ENCODE measurements at places on chromosomes 12 and 14. TPM values are rescaled to one million over a fixed set of nuclear protein-coding genes. Genes with fewer than 3 reads are reported as not detected.
A peak's percentile ranks its signal among the peaks of the same experiment; 100 is the strongest.

DNA sequence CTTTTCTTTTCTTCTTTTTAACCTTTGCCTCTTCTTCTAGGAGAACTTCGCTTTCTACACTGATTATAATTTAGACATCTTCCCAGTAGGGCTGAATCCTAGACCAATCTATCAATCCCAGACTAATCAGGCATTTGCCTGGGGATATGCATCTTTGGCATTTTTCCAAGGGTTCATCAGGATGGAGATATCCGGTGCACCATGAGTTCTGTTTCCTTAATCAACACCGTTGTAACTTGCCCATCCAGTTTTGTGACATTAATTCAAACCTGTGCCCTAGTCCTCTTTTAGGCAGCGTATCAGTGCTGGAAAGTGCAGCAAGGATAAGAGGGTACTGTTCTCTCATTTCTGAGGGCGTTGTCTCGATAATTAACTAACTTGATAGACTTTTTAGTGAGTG lies 617 bp upstream of the MGP start:
- H3K4me1 ChIP-seq, result peaks cover 17% of the 10 kb centered on the region
- H3K27me3 ChIP-seq, result no peaks in the 10 kb centered on the region
- no peaks in the 10 kb centered on the region for H3K36me3 ChIP-seq

- no peaks in the 10 kb centered on the region for H3K27me3 ChIP-seq
- H3K4me3 ChIP-seq, result no peak overlapping the region
- H3K27ac ChIP-seq, result no peak overlapping the region
- H3K4me1 ChIP-seq, result peaks cover 2% of the 10 kb centered on the region
- DNase-seq, result peak; percentile 85
These were observed 16.7 kb downstream of the KMT2D start for GRCh38 chr12:49043856-49044258.

Gene C12orf57
- 242 TPM for total RNA-seq

GRCh38 chr12:109605016-109605415 lies 31.4 kb downstream of the MVK start:
- no peak overlapping the region for H3K4me3 ChIP-seq
- H3K4me1 ChIP-seq, result no peaks in the 10 kb centered on the region
- H3K27me3 ChIP-seq, result peaks cover 13% of the 10 kb centered on the region
- no peak for DNase-seq

DNA sequence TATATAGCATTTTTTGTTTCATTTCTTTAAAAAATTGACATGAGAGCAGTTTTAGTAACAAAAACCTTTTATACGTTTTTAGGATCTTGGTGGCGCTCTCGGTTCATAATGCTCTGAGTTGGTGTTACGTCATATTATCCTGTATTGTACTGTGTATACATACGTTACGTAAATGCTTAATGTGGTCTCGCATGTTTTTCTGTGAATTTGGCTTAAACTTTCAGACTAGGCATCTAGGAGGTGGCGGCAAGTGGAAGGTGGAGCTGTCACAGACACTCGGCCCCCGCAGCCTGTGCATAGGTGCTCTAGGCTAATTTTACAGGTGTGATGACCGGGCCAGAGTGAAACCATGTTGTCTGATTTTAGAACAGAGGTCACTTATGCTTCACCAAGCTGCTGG lies 60.0 kb downstream of the PPP2R5C start:
- peaks cover 85% of the 10 kb centered on the region for H3K4me1 ChIP-seq
- H3K36me3 ChIP-seq, result peaks cover 42% of the 10 kb centered on the region
- peak overlapping the region; percentile 98 for H3K27ac ChIP-seq

- peaks cover 8% of the 10 kb centered on the region for H3K36me3 ChIP-seq
- no peak overlapping the region for H3K4me3 ChIP-seq
- no peak overlapping the region for H3K27ac ChIP-seq
These were observed 15.0 kb downstream of the KCTD10 start for GRCh38 chr12:109461846-109462756.

DNA sequence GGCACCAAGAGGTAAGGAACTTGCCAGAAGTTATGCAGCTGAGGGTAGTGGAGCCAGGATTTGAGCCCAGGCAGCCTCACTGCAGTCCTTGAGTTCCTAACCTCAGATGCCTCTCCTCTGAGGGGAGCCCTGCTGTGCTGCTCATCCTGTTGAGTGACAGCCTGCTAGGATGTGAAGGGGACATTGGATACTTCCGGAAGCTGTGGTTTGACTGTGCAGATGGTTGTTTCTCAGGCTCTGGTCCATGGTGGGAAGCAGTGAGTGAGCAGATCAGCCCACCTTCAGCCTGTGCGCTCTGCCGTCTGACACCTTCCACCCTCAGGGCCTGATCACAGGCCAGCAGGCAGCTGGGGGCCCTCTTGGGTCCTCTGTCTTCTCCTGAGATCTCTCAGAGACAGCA lies 253.2 kb downstream of the CACNA1C start:
- no peak for DNase-seq
- H3K4me1 ChIP-seq, result no peaks in the 10 kb centered on the region
- no peak overlapping the region for H3K4me3 ChIP-seq

GRCh38 chr14:32202491-32202997 lies 525 bp downstream of the RNU6-8 start:
- H3K27ac ChIP-seq, result peak overlapping the region; percentile 99
- no peaks in the 10 kb centered on the region for H3K36me3 ChIP-seq
- DNase-seq, result no peak
- H3K4me1 ChIP-seq, result peaks cover 40% of the 10 kb centered on the region
- H3K4me3 ChIP-seq, result peak overlapping the region; percentile 89

DNA sequence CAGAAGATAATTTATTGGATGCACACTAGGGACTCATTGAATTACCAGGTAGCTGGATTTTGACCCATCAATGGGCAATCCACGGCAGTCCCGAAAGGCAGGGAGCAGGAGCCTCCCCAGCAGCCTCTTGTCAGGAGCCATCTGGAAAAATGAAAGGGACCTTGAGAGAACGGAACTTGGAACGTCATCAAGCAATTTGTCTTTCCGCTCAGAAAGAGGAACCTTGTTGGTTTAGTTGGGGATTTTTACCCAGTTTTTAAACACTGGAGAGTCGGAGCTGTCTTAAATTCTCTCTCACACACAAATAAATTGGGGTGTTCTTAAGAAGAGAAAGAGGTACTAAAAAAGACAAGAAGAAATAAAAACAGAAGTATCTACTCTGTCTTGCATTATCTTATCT lies 1351.7 kb upstream of the TMEM132C start:
- H3K27me3 ChIP-seq, result peaks cover 7% of the 10 kb centered on the region
- H3K4me1 ChIP-seq, result no peaks in the 10 kb centered on the region
- H3K4me3 ChIP-seq, result no peak overlapping the region
- no peak for DNase-seq

Gene SMCO2
- total RNA-seq, result 0.19 TPM

DNA sequence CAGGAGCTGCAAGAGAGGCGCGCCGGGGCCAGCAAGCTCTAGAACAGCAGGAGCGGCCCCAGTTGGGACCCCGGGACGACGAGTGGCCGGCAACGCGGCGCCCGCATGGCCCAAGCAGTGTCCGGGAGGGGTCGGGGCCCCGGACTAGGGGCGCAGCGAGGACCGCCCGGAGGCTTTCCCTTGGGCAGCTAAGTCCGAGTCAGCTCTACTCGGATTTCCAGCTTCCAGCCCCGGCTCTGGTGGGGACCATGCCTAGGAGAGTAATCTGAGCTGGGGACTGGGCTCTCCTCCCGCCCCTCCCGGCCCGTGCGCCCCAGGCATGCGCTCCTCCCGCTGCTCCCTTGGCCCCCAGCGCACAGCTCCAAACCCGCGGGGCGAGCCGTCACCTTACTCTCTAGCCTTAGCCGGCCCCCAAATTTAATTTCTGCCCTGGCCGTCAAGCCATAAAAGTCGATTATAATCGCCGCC lies 41.6 kb upstream of the CAPRIN2 start:
- H3K4me1 ChIP-seq, result peaks cover 14% of the 10 kb centered on the region
- no peak for DNase-seq
- no peaks in the 10 kb centered on the region for H3K36me3 ChIP-seq
- peaks cover 41% of the 10 kb centered on the region for H3K27me3 ChIP-seq

DNA sequence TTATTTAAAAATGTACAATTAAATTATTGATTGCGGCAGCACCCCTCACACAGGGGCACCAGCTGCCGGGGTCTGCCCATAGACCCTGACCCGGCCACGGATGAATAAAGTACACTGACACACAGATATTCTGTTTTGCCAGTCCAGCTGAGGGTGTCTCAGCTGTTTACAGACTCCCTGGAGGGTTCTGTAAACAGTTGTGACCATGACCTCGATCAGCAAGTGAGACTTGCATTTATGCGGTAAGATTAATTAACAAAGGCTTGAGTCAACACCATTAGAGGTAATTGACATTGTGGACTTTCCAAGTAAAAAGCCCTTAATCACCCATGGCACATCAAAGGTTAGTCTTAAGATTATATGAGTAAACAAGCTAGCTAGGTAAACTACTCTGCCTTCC lies 94.3 kb downstream of the FUT8 start:
- H3K27ac ChIP-seq, result no peak overlapping the region
- no peak overlapping the region for H3K4me3 ChIP-seq
- H3K27me3 ChIP-seq, result no peaks in the 10 kb centered on the region
- peaks cover 15% of the 10 kb centered on the region for H3K36me3 ChIP-seq

- H3K4me1 ChIP-seq, result no peaks in the 10 kb centered on the region
- peaks cover 13% of the 10 kb centered on the region for H3K27me3 ChIP-seq
- peak; percentile 9 for DNase-seq
These were observed 101.9 kb downstream of the GAS2L3 start for GRCh38 chr12:100675432-100675831.

Gene SLCO1B1
- total RNA-seq, result not detected

Gene NTF3
- total RNA-seq, result not detected

Gene NXPH4
- 0.25 TPM for total RNA-seq

Gene FLVCR2
- total RNA-seq, result 5.8 TPM

Gene KRT79
- not detected for total RNA-seq

All from activated naive CD4-positive, alpha-beta T cell treated with anti-CD3 and anti-CD28 coated beads for 36 hours (primary cell).